ENCODE measurements at places on chromosomes 12 and 14. TPM values are rescaled to one million over a fixed set of nuclear protein-coding genes. Genes with fewer than 3 reads are reported as not detected.

The C2CD5 gene
- total RNA-seq = 39.9 TPM

The DAO gene
- not detected for total RNA-seq

DNA sequence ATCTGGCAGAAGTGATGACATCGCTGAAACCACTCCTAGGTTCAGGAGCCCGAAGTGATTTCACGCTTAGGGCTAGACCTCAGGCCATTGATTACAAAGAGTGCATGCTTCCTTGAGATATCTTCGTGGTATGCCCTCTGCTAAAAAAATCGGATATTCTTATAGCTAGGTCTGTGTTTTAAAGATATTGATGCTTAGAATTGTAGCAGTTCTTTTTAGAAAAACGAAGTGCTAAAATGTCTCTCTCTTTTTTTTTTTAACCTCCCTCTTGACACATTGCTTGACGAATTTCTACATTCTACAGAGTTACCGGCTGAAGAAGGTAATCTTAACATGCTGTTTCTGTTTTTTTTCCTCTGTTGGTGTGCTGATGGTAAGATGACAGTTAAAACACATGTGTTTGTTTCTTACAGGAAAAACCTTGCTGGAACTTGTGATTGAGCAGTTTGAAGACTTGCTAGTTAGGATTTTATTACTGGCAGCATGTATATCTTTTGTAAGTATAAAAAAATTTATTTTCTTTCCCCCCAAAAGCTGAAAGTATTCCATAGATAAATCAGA, 1.3 kb downstream of the ATP2A2 start:
- peak; percentile 43 for DNase-seq

GRCh38 chr12:53474819-53475218, 22.9 kb downstream of the PCBP2 start:
- no peak for DNase-seq

- DNase-seq = peak; percentile 59
These were observed 23.8 kb upstream of the LRTM2 start for GRCh38 chr12:1796515-1797010.

GRCh38 chr12:7797698-7798398, 8.6 kb downstream of the NANOG start:
- DNase-seq = no peak

Data from activated naive CD4-positive, alpha-beta T cell treated with anti-CD3 and anti-CD28 coated beads for 36 hours (primary cell).